ENCODE measurements at places on chromosomes 7 and 10.

DNA sequence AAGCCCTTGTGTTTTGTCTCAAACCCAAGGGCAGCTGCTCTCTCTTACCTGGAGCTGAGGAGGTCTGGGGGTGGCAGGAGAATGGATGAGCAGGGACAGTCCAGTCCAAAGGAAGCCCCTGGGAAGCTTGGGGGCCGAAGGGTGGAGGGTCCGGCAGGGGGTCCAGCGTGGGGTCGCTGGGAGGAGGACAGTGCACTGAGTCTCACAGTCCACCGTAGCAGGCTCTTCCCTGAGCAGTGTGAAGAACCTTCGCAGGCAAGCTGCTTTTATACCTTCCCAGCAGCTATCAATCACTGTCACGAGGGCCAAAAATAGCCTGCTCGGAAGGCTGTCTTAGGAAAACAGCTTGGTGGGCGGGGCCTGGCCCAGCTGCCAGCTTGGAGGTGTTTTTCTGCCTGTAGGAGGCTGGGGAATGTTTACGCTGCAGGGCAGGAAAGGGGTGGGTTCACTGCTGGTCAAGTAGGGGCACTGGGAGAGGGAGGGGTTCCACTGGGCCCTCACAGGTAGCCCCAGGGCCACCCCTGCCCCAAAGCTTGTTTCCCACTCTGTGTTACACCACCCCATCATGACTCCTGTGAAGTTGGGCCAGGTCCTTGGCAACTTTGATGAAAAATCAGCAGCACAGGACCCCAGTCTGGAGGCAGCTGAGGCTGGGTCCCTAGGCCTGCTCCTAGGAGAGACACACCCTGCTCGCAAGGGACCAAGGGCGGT lies at the start of gene DEPP1:
Gene DEPP1, minus strand, starts transcription at position 240 of the 711 bp plus-strand sequence. CDS start 779 bp downstream, outside the sequence.
- peak; percentile 81 for DNase-seq

DNA sequence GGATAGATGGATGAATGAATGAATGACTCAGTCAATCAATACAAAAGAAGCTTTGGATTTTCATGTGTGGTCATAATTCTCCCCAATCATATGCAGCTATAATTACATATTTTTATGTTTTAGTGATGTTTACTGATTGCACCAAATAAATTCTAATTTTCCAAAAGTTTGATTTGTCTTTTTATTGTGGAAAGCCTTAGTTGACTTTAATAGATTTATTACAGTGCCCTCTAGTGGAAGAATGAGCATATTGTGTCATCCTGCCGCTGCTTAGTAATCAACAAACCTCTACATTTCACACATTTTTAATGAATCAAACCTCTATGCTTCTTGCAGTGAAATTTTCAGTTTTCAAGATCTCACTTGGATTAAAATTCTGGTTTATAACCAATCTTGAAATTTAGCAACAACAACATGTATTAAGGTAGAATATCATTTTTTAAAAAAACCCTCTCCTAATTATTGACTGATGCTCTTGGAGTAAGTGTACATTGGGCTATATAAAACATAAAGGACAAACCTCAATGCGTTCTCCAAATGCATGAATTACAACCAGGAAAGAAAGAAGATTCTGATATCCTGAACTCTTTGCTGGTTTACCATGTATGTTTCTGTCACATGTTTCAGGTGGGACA lies 55.6 kb upstream of the PNLIP start:
- DNase-seq: peak; percentile 17

DNA sequence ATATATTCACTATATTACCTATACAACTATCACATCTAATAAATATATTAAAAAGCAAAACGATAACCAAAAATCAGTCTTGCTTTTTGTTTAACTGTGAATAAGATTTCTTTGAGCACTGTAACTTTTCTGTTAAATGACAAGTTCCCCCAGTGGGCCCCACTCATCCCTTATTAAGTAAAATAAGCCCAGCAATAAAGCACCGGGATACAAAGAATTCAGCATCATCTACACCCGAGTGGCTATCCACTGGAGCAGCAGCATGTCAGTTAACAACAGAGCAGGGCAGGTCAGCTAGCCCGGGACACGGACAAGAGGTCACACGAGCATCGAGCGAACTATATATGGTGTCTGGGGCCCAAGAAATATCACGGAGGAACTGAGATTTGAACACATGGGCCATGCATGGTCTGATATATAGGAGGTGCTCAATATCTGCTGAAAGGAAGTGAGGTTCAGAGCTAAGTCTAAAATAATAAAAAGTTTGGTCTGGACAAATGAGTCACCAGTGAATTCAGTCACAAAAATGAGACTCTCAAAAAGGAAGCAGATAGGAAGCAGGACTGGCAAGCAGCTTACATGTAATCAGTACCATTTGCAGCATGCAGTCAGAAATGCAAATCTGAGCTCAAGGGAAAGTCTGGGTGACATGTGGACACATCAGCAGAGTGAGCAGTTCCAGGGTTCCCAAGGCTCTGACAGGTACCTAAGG lies 4.1 kb downstream of the ERCC6 start:
- DNase-seq: no peak

- DNase-seq: no peak
These were observed 456.4 kb upstream of the PFKP start for GRCh38 chr10:2610946-2611345.

DNA sequence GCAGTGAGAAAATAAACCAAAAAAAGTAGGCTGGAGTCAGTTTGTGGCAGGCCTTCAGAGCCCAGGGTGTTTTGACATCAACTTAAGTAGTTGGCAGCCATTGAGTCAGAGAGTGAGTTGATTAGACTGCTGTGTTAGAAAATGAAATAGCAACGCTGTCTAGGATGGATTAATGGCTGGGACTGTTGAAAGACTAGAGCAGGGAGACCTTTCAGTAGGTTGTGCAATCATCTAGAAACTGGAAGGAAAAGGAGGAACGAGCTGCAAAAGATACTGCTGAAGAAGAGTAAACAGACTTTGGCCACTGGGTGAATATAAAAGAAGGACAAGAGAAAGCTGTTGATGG lies 28.6 kb upstream of the TRIL start:
- DNase-seq: no peak

- no peak for DNase-seq
These were observed 372.1 kb upstream of the AKR1E2 start for GRCh38 chr10:4453950-4454349.

DNA sequence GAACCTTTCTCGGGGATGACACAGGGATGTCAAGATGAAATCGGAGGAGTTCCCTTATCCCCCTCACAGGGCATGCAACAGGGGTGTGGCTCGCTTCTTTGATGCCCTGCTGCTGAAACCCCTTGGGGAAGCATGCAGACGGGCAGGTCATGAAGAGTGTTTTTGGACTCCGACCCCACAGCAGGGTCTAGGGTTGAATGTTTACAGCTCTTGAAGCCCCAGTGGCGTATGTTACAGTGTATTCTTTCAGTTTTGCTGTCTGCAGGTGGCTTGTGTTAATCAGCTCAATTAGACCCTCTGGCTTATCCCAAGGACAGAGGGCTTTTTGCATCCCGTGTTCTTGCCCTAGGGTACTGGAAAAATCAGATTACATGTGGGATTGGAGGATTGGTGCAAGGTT lies 446.5 kb downstream of the LRMDA start:
- DNase-seq: no peak

GRCh38 chr7:156903232-156903909 lies 10.4 kb upstream of the LMBR1 start:
- DNase-seq: peak; percentile 91

DNA sequence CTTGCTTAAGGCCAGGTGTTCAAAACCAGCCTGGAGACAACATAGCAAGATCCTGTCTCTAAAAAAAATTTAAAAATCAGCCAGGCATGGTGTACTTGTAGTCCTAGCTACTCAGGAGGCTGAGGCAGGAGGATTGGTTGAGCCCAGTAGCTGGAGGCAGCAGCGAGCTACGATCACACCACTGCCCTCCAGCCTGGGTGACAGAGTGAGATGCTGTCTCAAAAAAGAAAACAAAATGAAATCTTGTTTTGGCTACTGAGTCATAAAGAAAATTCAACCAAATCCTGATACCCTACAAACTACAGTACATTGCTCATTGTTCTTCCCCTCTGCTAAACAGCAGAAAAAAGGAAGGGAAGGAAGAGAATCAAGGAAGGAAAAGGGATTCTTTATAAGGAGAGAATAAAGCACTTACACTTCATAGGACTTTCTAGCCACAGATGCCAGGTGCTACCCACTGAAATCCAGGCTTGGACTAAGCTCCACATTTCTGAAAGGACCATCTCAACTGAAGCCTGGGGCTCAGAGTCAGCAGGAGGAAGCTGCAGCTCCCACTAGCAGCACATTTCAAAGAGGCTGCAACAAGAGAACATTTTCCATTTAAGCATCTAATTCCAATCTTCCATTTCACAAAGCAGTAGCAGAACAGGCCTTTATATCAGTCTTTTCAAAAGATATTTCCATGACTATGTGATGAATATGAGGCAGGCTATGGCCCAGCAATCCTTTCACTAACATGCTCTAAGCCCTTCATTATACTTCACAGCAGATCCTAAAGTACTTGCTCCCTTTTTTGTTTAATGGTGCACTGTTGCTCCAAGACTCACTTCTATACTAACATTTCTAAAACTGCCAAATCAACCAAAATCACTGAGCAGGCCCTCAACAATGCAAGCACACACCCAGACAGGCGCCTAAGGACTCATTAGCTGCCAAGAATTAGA lies 13.5 kb downstream of the TNPO3 start:
- no peak for DNase-seq

DNA sequence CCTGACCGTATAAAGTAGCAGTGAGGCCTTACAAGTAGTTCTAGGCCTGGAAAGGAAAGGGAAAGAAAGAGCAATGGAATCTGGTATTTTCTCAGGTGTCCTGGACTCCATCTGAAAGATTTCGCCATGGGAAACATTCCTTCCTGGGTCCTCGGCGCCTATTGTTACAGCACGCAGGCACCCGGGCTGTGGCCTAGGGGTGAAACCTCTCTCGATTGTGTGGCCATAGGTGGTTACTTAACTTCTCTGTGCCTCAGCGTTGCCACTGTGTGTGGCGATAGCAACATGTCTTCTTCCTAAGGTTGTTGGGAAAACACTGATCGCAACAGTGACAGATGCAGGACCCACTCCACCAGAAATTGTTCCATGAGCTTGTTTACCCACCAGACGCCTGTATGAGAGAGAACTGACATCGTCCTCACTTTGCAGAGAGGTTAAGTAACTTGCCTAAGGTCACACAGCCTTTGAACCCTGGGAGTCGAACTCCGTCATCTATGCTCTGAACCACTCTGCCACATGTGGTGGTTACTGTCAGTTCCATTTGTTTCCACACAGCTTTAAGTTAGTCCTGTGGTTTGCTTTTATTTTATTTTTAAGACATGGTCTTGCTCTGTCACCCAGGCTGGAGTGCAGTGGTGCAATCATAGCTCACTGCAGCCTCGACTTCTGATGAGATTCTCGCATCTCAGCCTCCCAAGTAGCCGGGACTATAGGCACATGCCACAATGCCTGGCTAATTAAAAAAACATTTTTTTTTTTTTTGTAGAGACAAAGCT lies 73.4 kb downstream of the LHPP start:
- DNase-seq: no peak

DNA sequence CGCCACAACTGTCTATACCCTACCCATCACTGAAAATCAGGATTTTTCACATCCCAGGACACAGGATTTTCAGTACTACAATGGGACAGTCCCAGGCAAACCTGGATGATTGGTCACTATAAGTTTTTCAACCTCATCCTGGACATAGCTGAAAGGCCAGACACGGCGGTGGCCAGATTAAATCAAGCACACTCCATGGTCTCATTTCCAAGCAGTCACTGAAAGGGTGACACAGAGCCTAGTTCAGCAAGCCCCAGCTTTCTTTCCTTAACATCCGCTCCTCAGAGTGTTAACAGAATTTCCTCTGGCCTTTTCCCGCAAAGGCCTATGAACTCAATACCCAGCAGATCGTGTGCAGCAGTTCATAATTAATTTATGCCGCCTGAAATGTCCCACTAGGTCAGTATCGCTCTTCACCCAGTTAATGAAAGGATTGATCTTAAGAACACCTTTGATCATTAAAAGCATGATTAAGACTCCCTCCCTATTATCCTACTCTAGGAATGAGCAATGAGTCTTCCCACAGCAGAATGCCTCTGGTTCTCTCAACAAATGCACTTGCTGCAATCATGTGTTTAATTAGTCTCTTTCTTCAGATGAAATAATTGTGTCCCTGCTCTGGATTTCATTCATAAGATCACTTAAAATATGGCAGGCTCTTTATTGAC lies 104.0 kb upstream of the NANOS1 start:
- DNase-seq: no peak

Measured in SW480 (cell line).